ENCODE measurements at places on chromosomes 2 and 18.

GRCh38 chr18:22467760-22468553 lies 50.2 kb upstream of the CTAGE1 start:
- DNase-seq: peak; percentile 92

DNA sequence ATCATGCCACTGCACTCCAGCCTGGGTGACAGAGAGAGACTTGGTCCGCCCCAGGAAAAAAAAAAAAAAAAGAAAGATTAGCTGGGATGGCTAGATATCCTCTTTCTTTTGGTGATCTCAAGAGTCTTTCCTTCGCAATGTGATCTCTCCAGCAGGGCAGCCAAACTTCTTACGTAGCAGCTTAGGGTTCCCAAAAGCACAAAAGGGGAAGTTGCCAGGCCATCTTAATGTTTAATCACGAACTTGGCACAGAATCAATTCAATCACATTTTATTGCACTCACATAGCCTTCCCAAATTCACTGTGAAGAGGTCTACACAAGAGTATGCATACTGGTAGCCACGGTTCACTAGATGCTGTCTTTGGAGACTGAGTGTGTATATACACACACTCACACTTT lies 53.1 kb downstream of the VIL1 start:
- no peak for DNase-seq

DNA sequence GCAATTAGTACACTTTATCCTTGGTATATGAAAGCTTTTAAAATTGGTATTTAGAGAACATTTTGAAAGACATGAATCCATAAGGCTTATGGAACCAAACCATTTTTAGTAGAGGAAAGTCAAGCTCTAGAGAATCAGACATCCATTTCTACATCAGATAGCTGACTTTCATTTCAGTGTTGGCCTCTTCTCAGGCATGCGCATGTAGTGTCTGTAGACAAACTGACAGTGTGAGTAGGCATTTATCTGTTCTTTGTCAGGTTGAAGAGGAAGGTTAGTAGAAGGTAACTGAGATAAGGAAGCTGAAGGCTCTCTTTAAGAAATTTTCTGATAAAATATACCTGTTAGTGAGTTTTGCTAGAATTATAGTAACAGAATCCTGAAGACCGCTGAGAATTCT lies 221.9 kb upstream of the SIX3 start:
- no peak for DNase-seq

GRCh38 chr18:1294229-1294628 lies 389.6 kb downstream of the ADCYAP1 start:
- DNase-seq: no peak

- DNase-seq: no peak
Measured at GRCh38 chr2:6470518-6470917, 395.2 kb downstream of the CMPK2 start.

GRCh38 chr18:70044632-70045031 lies 97.0 kb upstream of the CD226 start:
- DNase-seq: peak; percentile 96

GRCh38 chr2:14944562-14945346 lies 312.2 kb downstream of the LRATD1 start:
- DNase-seq: no peak

- DNase-seq: no peak
Measured at GRCh38 chr18:10116574-10116973, 202.8 kb downstream of the VAPA start.

DNA sequence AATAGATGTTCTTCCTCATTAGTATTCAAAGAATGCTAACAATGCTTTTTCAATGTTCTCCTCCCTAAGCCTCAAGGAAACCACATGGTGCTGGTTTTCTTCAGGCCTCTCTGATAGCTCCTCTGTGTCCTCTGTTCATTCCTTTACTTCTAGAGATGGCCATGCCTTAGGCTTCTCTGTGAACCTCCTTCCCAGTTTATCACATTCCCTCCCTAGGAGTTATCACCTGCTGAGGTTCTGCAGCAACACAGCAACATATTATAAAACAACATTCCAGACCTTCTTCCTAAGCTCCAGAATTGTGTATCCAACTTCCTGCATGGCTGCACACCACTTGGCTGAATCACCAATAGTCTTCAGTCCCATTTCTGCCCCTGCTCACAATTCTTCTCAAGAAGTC lies 325.5 kb downstream of the IRS1 start:
- no peak for DNase-seq

GRCh38 chr2:219634171-219634940 lies 6.9 kb downstream of the SLC4A3 start:
- DNase-seq: no peak

- DNase-seq: no peak
Measured at GRCh38 chr2:191018048-191018447, 4.1 kb upstream of the STAT1 start.

DNA sequence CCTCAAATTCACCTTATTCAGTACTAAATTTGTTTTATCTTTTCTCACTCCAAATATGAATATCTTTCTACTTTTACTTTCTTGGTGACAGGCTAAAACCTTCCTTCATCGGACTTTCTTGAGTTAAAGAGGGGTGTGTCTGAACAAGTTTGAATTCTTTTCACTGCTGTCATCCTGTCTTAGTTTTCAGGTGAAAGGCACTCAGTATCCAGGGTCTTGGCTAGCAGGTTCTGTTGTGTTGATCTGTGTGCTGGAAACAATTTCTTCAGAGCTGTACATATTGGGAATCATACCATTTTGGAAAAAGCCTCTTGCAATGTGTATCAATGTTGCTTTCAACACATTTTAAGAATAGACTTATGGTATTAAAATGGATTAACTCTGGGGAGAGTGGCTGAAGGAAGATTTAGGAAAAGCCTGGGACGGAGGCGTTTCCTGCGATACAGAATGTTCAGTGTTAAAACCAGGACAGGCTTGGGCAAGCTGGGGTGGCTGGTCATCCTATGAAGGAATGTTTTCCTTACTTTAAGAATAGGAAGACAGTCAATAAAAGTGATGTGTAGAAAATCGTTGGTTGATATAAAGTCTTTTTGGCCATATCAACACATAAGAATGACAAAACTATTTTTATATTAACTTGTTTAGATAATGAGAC lies 350.7 kb upstream of the SPRED2 start:
- no peak for DNase-seq

DNA sequence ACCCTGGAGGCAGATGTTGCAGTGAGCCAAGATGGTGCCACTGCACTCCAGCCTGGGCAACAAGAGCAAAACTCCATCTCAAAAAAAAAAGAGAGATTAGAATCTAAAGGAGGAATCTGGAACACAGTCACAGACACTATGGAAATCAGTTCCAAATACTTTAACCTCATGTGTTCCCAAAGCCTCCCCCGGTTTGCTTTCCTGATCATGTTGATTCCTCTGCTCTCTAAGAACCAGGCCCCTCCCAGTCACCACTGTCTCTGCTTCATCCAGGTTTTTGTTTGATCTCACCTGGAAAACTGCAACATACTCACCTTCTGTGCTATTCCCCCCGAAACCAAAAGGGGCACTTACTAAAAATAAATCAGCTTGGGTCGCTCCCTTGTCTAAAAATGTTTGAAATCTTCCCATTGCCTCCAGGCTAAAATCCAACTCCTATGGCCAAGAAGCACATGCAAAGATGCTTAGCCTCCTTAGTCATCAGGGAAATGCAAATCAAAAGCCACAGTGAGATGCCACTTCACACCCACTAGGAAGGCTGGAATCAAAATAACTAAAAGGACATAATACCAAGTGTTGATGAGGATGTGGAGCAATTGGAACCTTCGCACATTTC lies 6.2 kb upstream of the NEU2 start:
- DNase-seq: peak; percentile 24

- DNase-seq: no peak
Measured at GRCh38 chr2:77201755-77202154, 320.4 kb downstream of the LRRTM4 start.

DNA sequence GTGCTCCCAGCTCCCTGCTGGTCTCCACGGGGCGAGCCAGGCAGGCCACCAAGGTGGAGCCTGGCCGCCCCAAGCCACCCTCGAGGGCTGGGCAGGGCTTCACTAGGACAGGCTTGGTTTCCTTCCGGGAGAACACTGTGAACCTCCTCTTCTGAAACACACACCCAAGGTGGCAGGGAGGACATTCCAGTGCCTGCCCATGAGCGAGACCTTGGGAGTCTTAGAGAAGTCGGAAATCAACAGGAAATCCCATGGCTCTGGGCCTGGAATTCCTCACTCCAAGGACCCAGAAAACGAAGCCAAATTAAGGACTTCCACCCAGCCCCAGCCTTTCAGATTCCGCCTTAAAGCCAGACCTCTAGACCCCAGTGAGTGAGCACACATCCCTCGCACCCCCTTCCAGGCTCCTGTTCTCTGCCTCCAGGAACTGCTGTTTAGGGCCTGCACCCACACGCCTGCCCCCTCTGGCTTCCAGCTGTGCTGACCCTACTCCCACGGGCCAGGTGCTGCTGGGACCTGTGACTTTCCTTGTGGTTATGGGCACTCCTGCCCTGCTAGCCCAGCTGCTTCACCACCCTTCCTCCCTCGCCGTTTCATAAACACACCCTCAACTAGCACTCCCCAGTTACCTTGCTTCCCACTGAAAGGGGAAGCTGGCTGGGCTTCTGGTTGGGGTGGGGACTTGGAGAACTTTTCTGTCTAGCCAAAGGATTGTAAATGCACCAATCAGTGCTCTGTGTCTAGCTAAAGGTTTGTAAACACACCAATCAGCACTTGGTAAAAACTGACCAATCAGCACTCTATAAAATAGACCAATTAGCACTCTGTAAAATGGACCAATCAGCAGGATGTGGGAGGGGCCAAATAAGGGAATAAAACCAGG lies 13.7 kb downstream of the GPR17 start:
- DNase-seq: no peak

DNA sequence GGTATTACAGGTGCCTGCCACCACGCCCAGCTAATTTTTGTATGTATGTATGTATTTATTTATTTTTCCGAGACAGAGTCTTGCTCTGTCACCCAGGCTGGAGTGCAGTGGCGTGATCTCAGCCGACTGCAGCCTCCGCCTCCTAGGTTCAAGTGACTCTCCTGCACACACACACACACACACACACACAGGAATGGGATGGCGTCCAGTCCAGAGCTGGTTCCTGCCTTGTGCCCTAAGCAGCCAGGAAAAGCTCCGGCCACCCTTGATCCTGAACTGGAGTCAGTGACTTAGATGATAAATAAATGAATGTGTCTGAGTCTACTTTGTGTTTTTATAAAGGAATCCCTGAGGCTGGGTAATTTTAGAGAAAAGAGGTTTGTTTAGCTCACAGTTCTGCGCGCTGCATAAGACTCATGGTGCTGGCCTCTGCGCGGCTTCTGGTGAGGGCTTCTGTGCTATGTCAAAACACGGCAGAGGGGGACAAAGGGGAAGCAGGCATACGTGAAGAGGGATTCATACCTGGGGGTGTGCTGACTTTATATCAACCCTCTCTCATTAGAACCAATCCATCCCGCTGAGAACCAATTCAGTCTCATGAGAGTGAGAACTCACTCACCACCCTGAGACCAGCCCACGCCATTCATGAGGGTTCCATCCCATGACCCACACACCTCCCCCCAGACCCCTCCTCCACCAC lies 59.7 kb upstream of the PHLPP1 start:
- no peak for DNase-seq

GRCh38 chr2:37215250-37215649 lies 16.1 kb downstream of the CEBPZ start:
- DNase-seq: no peak

DNA sequence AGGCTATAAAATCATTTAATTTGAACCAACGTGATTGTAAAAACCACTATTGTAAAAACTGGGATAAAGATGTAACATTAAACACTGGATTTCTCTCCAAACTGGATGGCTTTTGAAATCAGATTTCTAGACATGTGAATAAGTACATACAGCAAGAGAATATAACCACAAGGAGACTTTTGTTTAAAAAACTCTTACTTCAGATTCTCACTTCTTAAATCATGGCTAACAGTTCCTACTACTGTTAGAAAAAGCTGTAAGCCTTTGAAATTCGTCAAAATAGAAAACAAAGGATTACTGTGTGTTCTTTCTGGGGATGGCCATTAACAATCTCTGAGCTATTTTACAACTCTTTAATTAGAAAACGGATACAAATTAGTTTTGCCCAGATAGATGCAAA lies 39.4 kb upstream of the SH3BP4 start:
- no peak for DNase-seq

DNA sequence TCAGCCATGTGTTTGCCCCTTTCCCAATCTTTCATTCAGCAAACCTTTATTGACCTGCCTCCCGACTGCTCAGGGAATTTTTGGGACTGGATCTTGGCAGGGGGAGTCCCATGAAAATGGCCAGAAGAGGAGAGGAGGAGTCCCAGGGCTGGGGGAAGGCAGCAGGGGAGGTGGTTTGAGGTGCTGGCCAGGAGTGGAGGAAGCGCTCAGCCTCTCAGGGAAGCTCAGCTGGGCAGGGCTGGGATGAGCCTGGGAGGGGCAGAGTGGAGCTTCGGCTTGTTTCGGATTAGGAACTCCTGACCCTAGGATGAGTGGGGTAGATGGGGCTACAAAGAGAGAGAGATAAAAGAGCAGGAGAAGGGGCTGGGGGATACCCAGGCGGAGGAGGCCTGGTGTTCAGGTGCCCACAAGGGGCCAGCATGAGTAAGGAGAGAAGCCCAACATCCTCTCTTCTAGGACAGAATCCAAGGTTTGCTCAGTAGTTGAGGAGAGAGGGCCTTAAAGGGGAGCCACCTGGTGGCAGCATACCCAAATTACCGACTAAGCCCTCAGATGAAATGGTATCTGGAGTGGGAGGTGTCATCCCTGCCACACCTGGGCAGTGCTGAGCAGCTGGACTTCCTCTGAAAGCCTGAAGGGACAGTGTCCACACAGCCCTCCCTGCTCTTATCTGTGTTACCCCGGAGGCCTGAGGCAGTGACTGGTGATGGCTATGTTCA lies 91.1 kb downstream of the INHBB start:
- DNase-seq: no peak

DNA sequence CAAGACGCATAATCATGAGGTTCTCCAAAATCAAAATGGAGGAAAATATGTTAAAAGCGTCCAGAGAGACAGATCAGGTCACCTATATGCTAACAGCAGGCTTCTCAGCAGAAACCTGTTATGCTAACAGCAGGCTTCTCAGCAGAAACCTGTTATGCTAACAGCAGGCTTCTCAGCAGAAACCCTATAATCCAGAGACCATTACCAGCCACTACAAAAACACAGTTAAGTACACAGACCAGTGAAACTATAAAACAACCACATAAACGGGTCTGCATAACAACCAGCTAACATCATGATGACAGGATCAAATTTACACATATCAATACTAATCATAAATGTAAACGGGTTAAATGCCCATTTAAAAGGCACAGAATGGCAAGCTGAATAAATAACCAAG lies 1548.4 kb upstream of the TMEFF2 start:
- no peak for DNase-seq

GRCh38 chr2:190052307-190052706 lies 10.2 kb downstream of the MSTN start:
- DNase-seq: no peak

DNA sequence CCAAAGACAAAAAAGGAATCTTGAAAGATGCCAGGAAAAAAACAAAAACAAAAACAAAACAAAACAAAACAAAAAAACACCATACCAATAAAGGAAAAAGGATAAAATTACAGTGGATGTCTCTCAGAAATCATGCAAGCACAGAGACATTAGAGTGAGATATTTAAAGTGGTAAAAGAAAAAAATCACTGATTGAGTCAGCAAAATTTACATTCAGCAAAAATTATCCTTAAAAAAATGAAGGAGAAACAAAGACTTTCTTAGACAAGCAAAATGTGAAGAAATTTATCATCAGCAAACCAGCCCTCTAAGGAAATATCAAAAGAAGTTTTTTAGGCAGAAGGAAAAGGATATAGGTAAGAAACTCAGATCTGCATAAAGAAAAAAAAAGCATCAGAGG lies 10.2 kb upstream of the GKN1 start:
- no peak for DNase-seq

All from AG04449 (cell line).